ENCODE measurements at places on chromosomes 4 and X.

DNA sequence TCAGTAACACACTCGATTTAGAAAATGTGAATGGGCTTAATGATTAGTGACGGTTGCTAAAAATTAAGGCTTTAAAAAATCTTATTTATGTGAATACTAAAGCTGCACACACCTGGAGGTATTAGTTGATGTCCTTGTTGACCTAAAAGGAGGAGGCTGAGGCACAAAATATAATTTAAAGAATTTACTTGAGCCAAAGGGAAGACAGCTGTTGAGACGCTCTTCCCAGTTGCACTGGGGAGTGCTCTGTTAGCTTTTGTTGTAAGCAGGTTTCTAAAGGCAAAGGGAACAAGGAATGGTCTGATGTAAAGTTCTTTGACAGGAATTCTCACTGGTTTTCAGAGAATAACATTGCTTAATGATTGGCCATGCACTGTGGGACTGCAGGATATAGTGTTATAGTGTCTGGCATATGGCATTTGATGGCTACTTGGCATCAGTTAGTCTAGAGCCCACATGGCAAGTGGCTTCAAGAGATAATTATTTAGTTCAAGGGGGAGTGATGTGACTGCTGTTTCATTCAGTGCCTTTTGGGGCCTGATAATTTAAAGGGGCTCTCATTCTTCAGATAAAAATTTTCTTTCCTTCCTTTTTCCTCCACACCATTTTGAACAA, 30.8 kb upstream of the PGM2 start:
- DNase-seq = no peak

DNA sequence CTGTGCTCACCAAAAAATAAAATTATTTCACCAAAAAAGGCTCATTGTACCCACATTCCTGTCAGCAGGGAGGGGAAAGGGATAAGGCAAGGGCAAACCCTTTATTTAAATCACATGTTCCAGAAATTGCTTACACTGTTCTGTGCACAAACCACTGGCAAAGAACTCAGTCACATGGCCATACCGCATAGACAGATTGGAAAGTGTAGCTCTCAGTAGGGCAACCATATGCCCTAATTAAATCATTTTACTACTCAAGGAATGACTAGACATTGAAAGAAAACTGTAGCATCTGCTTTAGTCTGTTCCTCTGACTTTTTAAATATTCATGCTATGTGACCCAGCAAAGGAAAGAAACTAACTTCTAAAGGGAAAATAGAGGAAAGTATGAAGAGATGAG, 119.2 kb upstream of the FAM241A start:
- DNase-seq = no peak

GRCh38 chr4:38144031-38144430, 183.8 kb downstream of the PTTG2 start:
- no peak for DNase-seq

DNA sequence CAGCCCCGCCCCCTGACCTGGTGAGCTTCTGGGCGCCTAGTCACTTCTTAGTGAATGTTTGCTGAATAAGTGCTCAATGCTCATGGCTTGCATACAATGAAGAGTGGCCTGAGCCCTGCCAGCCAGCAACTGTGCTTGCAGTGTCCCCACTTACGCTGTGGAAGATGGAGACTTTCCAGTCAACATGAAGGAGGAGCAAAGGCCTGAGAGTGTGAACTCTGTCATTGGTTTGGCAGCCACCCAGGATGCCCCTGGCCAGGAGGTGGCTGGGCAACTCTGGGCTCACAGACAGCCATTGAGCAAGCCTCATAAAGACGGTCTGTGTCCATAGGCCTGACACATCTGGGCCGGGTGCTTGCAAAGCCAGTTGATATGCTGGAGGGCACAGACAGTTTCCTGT, 72.1 kb upstream of the MAMLD1 start:
- DNase-seq = no peak

GRCh38 chrX:134706138-134706537, 47.9 kb upstream of the PLAC1 start:
- DNase-seq = no peak

- DNase-seq = no peak
Measured at GRCh38 chrX:68932611-68933010, 103.8 kb downstream of the EFNB1 start.
